Natural killer cell treated with Interleukin-12 subunit alpha and Interleukin-12 subunit beta and Interleukin-15 and Interleukin-18, amount 100 ng/mL, for 72 hours (primary cell): ENCODE measurements at places on chromosomes 7 and 10.

- no peak for DNase-seq
Measured at GRCh38 chr10:49000437-49001398, 61.1 kb upstream of the LRRC18 start.

- no peak for DNase-seq
Measured at GRCh38 chr7:100791881-100792666, 35.2 kb downstream of the EPHB4 start.

GRCh38 chr10:101290431-101290830 is 61.2 kb upstream of the LBX1 start:
- no peak for DNase-seq

GRCh38 chr7:73842067-73842976 is at the start of gene METTL27:
Gene METTL27 (minus strand): TSS chr7:73842516. CDS start chr7:73842140, 376 bp downstream.
- DNase-seq = peak; percentile 89

- DNase-seq = no peak
Measured at GRCh38 chr10:128161031-128161430, 34.8 kb upstream of the MKI67 start.

- no peak for DNase-seq
Measured at GRCh38 chr7:105011831-105012502, 2.0 kb upstream of the KMT2E start.

GRCh38 chr10:30630571-30630970 is 1.0 kb upstream of the LYZL2 start:
- no peak for DNase-seq

DNA sequence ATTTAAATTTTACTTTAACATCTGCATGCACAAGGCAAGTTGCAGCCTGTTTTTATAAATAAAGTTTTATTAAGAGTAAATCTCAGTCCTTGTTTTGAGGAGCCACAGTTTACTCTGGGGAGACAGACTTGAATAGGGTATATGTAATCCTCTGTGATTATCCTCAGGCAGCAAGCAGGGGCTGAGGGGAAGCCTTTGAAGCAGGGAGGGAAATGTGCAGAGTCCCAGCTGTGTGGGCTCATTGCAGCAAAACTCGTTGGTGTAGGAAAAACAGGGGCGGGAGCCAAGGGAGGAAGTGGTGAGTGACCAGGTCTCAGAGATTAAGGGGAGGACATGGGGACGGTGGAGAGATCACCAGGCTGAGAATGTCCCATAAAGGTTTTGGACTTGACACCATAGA is 34.3 kb upstream of the SMC3 start:
- DNase-seq = no peak

GRCh38 chr10:67259319-67259929 is 333.6 kb downstream of the LRRTM3 start:
- DNase-seq = no peak

- DNase-seq = no peak
Measured at GRCh38 chr7:36862771-36863261, 138.5 kb upstream of the AOAH start.

GRCh38 chr7:141497391-141497790 is 53.8 kb upstream of the AGK start:
- DNase-seq = no peak

GRCh38 chr7:40545739-40546138 is 410.9 kb downstream of the SUGCT start:
- no peak for DNase-seq

GRCh38 chr7:104179178-104179577 is 28.6 kb downstream of the ORC5 start:
- no peak for DNase-seq

DNA sequence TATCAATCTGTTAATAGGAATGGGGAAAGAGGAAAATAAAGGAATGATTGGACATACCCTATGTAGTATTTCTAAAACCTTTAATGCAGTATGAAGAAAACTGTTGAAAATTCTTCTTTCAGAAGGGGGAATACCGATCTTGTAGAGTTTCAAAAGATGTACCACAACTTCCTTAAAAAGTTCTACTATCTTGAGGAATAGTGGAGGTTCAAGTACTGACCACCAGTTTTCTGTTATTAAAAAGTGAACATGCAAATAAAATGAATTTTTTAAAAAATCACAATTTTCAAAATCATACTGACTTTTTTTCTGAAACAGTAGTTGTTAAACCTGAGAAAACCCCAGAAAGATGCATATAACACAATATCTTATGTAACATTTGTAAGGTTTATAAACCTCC is 86.5 kb downstream of the HERC4 start:
- no peak for DNase-seq

GRCh38 chr10:58330431-58330830 is 4.4 kb upstream of the UBE2D1 start:
- no peak for DNase-seq

- no peak for DNase-seq
Measured at GRCh38 chr7:25424113-25424512, 195.8 kb upstream of the NPVF start.

DNA sequence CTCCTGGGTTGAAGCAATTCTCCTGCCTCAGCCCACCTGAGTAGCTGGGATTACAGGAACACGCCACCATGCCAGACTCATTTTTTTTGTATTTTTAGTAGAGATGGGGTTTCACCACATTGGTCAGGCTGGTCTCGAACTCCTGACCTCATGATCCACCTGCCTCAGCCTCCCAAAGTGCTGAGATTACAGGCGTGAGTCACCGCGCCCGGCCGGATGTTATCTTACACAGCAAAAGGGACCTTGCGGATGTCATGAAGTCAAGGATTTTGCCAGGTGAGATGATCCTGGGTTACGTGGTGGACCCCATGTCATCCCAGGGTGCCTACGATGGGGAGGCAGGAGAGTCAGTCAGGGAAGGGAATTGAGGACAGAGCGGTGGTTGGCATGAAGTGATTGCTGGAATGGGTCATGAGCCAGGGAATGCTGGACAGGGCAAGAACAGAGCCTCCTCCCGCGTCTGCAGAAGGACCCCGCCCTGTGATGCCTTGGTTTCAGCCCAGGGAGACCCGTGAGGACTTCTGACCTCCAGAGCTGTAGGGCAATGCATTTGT is 8.7 kb upstream of the UBE3C start:
- no peak for DNase-seq

DNA sequence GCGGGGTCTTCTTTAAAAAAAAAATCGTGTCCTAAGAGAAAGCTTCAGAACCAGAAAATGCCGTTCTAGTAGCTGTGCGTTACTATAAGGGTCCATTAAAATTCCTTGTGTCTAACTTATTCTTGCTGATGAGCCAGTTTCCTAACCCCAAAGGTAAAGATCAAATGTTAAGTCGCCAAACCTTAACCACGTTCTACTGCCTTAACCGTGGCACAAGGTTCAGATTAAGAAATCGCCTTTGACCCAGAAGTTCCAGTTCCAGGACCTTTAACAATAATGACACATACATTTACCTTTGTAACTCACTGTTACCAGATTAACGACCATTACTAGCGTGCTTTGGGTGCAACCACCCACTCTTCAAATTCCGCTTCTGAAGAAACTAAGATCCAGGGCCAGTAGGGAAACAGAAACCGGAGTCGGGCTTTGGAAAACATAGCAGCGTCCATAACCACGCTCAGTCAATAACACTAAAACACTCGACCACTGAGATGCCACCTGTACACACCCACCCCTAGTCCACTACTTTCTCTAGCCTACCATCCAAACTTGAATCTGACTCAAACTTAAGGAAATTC is 620 bp downstream of the BET1 start:
- no peak for DNase-seq

DNA sequence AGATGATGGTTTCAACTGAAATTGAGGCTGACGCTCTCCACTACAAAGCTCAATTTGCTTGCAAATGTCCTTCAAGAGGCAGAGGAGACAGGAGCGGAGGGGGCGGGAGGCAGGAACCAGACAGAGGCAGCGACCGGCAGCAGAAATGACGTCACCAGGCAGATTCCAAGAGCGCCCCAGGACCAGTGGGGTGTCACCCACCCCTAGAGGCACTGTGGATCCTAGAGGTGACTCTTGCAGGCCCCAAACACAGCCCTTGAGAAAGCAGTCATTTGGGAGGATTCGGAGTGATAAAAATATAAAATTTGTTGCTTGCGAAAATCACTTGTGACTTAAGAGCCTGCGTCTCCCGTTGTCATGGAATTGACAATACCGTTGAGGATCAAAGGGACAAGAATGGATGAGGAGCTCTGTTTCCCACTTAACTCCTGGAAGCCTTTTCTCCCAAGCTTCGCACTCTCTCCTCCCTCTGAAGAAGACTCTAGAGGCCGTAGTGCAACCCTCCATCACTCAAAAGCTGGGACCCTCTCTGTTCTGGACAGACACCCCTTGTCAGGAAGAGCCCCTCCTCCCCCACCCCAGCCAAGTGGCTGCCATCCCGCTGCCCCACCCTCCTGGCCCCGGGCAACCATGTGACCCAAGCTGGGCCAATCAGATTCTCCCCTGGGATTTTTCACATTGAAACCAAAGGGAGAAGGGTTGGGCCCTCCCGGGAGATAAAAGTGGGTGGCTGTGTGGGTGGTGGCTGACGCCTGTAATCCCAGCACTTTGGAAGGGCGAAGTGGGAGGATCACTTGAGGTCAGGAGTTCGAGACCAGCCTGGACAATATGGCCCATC is 16.3 kb upstream of the SLC29A4 start:
- peak; percentile 20 for DNase-seq

DNA sequence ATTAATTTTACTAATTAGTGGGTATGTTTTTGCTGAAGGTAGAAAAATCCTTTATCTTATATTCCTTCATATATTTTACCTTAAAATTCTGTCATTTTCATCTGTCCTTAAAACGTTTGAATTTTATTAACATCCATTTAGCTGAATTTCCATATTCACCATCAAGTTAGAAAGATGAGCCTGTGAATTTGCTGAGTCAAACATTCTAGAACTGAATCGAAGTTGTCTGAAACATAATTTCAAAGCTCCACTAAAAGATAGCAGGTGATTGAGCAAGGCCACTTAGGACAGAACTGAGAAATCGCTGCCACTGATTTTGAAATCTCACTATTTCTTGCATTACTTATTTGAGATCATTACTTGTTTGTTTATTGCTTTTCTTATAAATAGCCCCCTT is 17.5 kb downstream of the HGF start:
- no peak for DNase-seq

DNA sequence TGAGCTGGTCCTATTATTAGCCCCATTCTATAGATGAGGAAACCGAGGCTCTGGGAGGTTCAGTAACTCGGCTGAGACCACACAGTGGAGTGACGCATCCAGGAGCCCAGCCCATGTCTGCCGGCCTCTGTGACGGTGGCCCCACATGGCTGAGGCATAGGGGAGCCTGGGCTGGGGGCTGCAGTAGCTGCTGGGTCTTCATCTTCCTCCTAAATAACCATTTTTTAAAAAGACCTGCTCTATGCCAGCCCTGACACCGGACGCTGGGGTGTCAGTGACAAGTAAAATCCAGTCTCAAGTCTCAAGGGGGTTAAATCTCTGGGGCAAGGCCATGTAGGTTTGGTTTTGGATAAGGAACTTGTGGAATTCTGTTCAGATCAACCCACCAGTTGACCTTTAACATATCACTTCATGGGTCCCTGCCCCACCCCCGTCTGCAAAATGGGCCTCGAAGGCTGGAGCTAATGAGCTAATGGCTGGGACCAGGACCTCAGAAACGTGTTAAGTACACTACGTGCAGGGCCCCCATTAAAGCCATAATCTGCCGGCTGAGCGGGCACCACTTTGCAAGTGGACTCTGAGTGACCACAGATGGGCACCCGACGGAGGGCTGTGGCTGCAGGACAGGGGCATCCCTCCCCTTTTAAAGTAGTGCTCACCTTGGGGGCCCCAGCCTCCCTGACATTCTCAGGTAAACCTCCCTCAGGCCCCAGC is 136.5 kb upstream of the UNC5B start:
- DNase-seq = peak; percentile 56

DNA sequence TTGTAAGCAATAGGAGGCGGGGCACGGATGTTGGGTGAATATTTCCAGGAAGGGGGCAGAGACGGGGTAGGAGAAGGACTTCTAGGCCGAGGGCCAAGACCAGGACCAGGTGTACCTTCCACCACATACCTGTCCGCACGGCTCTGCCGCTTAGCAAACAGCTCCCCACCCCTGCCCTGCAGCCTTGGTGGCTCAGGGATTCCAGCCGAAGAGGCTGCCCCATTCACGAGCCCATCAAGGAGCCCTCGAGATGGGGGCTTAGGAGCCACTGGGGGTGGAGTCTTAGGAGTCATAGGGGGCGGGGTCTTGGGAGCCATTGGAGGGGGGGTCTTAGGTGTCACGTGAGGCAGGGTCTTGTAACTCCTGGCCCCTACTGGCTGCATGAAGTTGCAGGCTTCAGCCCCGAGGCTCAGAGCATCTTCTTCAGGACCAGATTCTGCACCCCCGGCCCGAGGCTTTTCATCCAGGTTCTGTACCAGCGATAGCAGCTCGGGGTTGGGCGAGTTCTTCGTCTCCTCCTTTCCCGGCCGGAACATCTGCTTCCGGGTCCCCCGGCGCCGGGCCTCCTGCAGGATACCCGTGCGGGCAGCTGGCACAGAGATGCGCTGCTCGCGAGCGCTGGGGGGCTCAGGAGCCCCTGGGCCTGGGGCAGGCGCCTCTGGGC is 6.1 kb upstream of the MYOZ1 start:
- no peak for DNase-seq

DNA sequence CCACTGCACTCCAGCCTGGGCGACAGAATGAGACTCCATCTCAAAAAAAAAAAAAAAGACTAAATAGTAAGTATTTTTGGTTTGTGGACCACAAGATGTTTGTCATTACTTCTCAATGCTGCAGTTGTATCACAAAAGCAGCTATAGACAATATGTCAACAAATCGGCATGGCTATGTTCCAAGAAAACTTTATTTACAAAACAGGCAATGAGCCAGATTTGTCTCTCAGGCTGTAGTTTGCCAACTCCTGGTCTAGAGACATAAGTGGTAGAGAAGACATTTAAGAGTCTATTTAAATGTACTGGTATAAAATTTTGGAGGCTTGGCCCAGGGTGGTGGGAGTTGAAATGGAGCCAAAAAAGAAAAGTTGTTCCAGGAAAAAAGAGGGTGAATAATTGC is 185.8 kb downstream of the SORCS1 start:
- DNase-seq = no peak

- DNase-seq = no peak
Measured at GRCh38 chr7:40436710-40437109, 301.9 kb downstream of the SUGCT start.

DNA sequence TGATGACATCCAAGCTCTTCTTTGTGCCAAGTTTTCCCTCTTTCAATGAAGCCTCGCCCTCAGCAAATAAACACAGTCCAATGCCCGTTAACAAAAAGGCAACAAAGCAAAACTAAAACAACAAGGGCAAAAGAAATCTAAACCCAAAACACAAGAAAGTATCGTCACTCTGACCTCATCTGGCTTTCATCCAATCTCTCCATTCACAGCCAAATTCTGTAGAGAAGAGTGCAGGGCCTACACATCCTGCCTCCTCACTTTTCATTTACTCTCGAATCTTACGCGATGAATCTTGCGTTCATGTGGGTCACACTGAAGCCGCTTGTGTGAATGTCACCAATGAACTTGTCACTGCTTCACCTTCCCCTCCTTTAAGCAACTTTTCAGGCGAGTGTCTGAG is 15.9 kb upstream of the AKR1E2 start:
- DNase-seq = no peak

DNA sequence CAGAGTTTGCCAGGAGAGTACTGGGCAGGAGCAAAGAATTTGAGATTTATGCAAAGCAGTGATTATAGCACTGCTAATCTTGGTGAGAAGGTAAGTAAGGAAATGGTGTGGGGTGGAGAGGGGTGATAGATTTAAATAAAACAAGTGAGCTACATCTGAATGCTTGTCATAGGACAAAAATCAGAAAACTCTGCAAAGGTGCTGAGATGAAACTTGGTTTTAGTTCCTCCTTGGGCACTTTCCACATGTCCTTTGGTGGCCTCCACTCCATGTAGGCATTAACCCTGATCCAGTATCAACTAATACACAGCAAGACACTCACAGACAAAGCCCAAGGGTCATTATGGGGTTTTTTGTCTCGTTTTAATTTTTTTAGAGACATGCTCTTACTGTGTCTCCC is 25.7 kb upstream of the FAM107B start:
- DNase-seq = no peak

GRCh38 chr10:36381748-36382147 is 739.7 kb upstream of the FZD8 start:
- no peak for DNase-seq
